ENCODE measurements at places on chromosomes 6 and 20. TPM values are rescaled to one million over a fixed set of nuclear protein-coding genes. Genes with fewer than 3 reads are reported as not detected.

CABLES2 gene
- 7.0 TPM for total RNA-seq

COL9A3 gene
- total RNA-seq = 1.7 TPM

PTGIS gene
- 181 TPM for total RNA-seq

RAD21L1 gene
- not detected for total RNA-seq

HIVEP2 gene
- total RNA-seq = 32.9 TPM

RAET1L gene
- total RNA-seq = not detected

DCBLD1 gene
- total RNA-seq = 3.3 TPM

SNAI1 gene
- total RNA-seq = 1.7 TPM

GPR6 gene
- not detected for total RNA-seq

GNRH2 gene
- total RNA-seq = 0.95 TPM

SLC22A2 gene
- total RNA-seq = not detected

EEF1A2 gene
- 0.94 TPM for total RNA-seq

TMEM170B gene
- 5.3 TPM for total RNA-seq

INSM1 gene
- total RNA-seq = not detected

SLC35D3 gene
- not detected for total RNA-seq

MAS1 gene
- not detected for total RNA-seq

CST2 gene
- total RNA-seq = not detected

CCM2L gene
- total RNA-seq = 3.4 TPM

KIF13A gene
- total RNA-seq = 20.9 TPM

BCLAF1 gene
- 181 TPM for total RNA-seq

PRELID3B gene
- 33.3 TPM for total RNA-seq

ID4 gene
- total RNA-seq = 20.7 TPM

CPXM1 gene
- 37.9 TPM for total RNA-seq

All from ovary (tissue), 10 donors.